Body of pancreas (tissue), 4 donors: ENCODE measurements at places on chromosomes 5 and 9. TPM values are rescaled to one million over a fixed set of nuclear protein-coding genes. Genes with fewer than 3 reads are reported as not detected.

SLC45A2 gene
- not detected for total RNA-seq

SEMA5A gene
- 40.2 TPM for total RNA-seq

TLR4 gene
- total RNA-seq: 5.2 TPM

PRLR gene
- total RNA-seq: 6.2 TPM

WNT8A gene
- total RNA-seq: not detected

TEK gene
- 4.6 TPM for total RNA-seq

KCNV2 gene
- not detected for total RNA-seq

SLC4A9 gene
- total RNA-seq: not detected

GABRA6 gene
- not detected for total RNA-seq

PDE8B gene
- 8.3 TPM for total RNA-seq

FBP2 gene
- 0.66 TPM for total RNA-seq

TSSK1B gene
- total RNA-seq: not detected

PDE6A gene
- not detected for total RNA-seq

DBH gene
- not detected for total RNA-seq

C5orf15 gene
- 28.0 TPM for total RNA-seq

PCDHGC4 gene
- total RNA-seq: 1.6 TPM

NTRK2 gene
- 20.5 TPM for total RNA-seq
